NCI-H526 (cell line): ENCODE measurements at places on chromosomes 4 and X.

- DNase-seq = no peak
Measured at GRCh38 chrX:103540145-103540544, 20.9 kb upstream of the RAB40A start.

DNA sequence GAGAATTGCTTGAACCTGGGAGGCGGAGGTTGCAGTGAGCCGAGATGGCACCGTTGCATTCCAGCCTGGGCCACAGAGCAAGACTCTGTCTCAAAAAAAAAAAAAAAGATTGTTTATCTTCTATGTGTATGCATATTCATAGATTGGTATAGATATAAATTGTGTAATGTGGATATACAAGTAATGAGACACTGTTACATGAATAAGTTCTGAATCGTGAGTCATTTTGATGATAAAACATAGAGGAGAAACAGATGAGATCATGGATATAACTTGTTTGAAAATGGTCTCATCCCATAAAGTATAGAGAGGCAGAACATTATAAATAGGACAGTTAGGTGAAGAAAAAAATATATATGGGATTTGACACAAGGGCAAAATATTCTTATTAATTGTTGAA is 628.0 kb downstream of the IL1RAPL1 start:
- DNase-seq = no peak

- DNase-seq = no peak
Measured at GRCh38 chrX:120625371-120625770, 4.5 kb downstream of the C1GALT1C1 start.

- no peak for DNase-seq
Measured at GRCh38 chr4:8296491-8296890, 26.9 kb downstream of the HTRA3 start.

GRCh38 chr4:120664851-120665250 is 257.7 kb downstream of the PRDM5 start:
- no peak for DNase-seq

DNA sequence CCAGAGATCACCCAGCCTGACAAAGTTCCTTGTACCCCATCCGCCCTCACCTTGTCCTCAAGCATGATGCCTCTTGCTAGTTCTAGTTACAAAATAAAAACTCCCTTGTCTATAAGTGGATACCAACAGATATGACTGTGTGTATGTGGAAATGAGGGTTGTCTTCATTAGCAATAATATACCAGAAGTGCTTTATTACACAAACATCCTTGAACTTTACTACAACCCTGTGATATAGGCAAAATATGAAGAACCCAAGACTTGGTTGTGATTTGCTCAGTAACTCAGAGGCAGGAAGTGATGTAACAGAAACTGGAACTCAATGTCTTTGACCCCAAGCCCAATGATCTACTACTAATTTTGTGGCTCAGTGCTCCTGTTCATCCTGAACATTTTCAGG is 97.6 kb downstream of the AKAP4 start:
- no peak for DNase-seq

DNA sequence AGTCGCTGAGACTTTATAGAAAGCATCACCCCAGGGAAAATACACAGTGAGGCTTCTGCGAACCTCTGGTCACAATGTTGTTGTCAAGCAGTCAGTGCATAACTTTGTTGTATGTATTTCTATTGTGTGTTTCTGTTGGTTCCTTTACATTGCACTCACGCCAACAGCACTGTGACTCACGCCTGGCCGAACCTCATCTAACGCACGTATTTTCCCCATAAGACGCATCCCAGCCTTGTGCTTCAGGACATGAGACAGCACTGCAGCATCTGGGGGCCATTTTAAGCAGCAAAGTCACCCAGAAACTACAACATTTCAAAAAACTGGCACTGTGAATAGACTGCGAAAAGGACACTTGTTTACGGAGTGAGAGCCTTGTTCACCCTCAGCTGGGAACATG is 30.6 kb downstream of the TBL1X start:
- DNase-seq = no peak

DNA sequence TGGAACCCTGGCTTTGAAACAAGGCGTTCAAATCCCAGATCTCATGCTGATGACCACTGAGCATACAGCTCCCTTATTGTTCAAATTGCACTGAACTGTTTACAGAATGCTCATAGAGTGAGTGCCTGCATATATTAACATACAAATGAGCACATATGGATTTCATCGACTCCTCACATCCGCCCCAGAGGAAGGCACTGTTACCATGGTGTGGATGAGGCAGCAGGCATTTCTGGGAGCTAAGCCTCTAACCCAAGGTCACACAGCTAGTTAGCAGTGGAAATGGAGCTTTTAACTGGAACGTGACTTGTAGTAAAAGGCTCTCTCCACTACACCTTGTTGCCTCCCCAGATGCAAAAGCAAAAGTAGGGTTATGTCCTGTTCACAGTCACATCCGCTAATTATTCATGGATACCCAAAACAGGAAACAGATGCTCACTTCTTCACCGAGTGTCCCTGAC is 289.7 kb downstream of the STK32B start:
- DNase-seq = peak; percentile 25

- no peak for DNase-seq
Measured at GRCh38 chrX:150983521-150984168, 510 bp downstream of the HMGB3 start.

- no peak for DNase-seq
Measured at GRCh38 chr4:40916880-40917279, 167.1 kb downstream of the NSUN7 start.

- no peak for DNase-seq
Measured at GRCh38 chrX:153530411-153531129, 13.1 kb downstream of the ATP2B3 start.

DNA sequence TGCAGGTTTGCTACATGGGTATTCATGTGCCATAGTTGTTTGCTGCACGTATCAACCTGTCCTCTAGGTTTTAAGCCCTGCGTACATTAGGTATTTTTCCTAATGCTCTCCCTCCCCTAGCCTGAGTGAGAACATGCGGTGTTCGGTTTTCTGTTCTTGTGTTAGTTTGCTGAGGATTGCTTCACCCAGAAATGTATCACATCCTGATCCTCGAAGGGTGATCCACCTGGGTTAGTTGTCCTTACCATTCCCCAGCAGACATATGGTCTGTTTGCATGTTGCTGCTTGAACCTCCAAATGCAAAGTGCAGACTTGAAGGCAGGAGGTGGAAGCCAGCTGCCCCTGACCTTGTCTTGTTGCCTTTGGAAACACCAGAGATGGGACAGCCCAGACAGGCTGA is 161.5 kb upstream of the WDR1 start:
- no peak for DNase-seq

- no peak for DNase-seq
Measured at GRCh38 chrX:31366041-31366440, 294.2 kb upstream of the FTHL17 start.

DNA sequence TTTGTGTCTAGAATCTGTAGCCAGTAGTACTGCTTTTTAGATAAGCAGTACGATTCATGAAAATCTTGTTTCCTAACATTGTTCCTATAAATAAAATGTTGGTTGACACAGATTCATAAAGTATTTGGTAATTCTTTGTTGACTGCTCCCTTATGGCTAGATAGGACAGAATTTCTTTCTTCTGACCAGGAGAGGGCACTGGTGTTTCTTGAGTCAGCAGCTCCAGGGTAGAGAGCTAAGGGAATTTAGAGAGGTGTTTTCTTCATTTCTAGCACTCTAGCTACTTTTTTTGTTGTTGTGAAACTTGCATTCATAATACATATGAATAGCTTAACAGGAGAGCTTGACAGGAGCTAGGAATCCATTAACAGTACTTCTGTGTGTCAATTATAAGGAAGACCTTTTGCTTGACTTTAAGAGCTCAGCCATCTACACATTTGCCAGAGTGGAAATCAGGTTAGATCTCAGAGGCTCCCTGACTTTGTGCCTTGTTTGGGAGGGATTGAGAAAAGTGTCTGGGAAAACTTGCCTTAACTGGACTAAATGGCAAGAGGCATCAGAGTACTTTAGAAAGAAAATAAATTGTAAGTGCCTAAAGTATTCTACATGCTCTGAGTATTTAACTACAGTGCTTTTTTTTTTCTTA is 756.1 kb downstream of the SH3BGRL start:
- DNase-seq = no peak

- peak; percentile 75 for DNase-seq
Measured at GRCh38 chr4:73341454-73341853, 62.6 kb upstream of the ALB start.

GRCh38 chr4:54727346-54727745 is 69.6 kb downstream of the KIT start:
- no peak for DNase-seq

- no peak for DNase-seq
Measured at GRCh38 chr4:127917151-127917550, 36.5 kb downstream of the PLK4 start.

DNA sequence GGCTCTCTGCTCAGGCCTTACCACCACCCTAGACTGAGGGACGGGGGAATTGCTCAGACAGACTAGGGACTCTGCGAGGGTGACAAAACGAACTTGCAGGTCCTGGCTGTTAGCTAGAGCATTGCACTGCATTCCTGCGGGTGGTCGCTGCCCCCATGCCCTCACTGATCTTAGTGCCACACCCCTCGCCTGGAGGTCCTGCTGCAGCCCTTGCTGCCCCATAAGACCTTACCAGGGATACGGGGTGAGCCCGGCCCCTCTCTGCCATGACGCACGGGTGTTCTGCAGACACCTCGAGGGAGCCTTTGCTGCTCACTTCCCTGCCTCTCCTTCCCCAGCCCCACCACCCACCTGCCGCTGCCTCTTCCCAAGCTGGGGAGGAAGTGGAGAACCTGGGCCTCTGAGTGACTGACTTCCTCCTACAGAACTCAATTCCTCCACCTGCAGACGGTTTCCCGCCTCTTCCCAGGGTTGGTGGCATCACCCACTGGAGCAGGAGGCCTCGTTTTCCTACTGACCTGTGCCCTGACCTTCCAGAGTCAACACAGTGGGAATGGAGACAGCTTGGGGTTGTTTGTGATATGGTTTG is 19.8 kb upstream of the TBC1D14 start:
- no peak for DNase-seq

GRCh38 chr4:149549911-149550310 is 265.7 kb downstream of the IQCM start:
- DNase-seq = no peak

DNA sequence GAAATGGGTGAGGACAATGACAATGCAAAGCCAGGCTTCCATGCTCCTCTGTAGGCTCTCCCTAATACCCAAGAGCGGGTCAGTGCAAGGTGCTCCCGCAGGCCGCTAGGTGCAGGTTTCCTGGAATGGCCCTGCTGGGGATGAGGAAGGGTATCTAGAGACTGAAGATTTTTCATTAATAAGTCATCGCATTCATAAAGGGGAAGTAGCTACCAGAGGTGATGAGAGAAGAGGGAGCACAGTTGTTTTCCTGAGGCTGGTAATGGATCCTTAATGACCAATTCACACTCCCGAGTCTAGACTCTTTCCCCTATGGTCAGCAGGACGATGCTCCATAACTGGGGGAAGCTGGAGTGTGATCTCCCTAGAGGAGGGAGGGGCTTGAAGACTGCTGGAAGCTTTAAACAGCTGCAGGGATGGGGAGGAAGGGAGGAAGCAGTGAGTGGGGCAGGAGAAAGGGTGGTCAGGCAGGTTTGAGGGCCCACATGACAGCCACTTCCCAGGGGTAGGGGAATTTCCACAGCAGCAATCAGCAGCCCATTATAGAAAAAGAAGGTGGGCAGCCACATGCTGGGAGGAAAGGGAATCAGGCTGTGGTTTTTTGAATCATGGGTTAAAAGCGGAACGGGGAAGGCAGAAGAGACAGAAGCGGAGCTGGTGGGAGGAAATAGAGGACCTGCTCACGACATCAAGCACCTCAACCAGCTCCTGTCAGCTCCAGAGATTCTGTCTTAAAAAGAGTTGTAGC is 10.2 kb upstream of the ATP6AP2 start:
- DNase-seq = no peak

GRCh38 chr4:151035911-151036310 is 20.8 kb upstream of the LRBA start:
- DNase-seq = no peak

DNA sequence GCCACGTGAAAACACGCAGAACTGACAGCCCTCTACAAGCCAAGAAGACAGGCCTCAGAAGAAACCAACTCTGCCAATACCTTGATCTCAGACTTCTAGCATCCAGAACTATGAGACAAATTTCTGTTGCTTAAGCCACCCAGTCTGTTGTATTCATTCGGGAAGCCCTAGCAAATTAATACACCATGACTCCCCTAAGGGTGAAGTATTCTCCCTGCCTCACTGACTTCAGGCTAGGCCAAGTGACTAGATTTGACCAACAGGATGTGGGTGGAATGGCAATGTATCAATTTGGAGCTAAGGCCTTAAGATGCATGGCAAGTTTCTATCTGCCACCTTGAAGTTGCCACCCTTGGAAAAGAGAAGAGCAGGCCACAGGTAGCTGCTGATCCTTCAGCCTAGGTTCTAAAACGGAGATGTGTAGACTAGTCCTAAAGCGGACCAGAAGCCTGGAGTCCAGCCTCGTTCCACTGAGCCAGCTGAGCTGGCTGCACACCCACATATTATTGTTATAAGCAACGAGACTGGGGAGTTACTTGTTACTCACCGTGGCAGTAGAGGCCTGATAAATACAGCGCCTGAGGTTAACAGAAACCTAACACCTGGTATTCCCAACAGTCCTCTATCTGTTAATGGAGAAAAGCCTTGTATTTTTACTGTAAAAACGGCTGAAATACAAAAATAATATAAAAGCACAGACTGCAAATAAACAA is 16.4 kb downstream of the SCARB2 start:
- no peak for DNase-seq

- no peak for DNase-seq
Measured at GRCh38 chr4:154435895-154436294, 55.7 kb downstream of the DCHS2 start.

DNA sequence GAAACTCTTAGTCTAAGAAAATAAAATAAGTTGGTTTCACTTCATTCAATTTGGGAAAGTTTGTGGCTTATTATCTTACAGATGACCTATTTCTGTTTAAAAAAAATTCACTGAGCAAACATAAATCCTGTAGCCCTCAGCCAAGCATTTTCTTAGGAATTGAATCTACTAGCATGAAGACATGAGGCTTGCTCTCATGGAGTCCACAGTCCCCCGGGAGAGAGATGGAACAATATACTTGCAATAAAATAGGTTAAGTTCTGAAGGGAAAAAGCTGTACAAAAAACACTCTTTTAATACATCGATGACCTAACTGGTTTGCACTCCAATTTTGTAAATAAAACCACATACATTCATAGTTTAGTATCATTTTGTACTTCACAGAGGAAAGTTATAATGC is 642.6 kb upstream of the FAM241A start:
- no peak for DNase-seq

- no peak for DNase-seq
Measured at GRCh38 chr4:53576676-53577372, 14.5 kb downstream of the LNX1 start.

DNA sequence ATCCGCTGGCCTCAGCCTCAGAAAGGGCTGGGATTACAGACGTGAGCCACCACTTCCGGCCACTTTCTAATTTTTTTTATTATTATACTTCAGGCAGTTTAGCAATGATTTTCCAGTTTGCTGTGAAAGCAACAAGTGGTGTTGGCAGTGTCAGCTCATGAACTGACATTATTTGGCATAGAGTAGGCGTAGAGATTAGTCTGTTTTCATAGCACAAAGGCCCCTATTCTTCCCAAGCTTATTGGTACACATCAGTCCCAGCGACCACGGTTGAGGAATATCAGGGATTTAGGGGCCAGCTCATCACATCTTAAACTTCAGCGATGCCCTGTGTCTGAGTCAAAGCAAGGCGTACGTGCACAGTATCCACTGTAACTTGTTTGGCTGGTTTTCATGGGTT is 53.0 kb upstream of the RASSF6 start:
- no peak for DNase-seq
